Upper lobe of right lung (tissue), 1 donor: ENCODE measurements at places on chromosomes 2 and 18.
A peak's percentile ranks its signal among the peaks of the same experiment; 100 is the strongest.

DNA sequence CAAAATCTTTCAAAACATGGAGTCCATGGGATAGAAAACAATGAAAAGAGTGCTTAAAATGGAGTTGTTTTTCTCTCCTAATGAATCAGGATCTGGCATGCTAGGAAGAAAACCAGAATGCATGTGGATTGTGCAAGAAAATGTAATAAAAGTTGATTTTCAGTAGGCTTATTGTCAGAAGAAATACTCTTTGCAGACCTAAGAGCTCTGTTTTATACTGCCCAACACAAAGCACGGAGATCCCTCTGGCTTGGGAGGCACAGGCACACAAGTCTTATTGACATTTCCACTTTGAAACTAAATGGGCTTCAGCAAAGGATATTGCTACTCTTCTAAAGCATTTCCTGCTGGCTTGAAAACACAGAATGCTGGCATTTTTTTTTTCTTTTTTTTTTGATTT, 15.5 kb upstream of the DAPL1 start:
- no peak for DNase-seq

DNA sequence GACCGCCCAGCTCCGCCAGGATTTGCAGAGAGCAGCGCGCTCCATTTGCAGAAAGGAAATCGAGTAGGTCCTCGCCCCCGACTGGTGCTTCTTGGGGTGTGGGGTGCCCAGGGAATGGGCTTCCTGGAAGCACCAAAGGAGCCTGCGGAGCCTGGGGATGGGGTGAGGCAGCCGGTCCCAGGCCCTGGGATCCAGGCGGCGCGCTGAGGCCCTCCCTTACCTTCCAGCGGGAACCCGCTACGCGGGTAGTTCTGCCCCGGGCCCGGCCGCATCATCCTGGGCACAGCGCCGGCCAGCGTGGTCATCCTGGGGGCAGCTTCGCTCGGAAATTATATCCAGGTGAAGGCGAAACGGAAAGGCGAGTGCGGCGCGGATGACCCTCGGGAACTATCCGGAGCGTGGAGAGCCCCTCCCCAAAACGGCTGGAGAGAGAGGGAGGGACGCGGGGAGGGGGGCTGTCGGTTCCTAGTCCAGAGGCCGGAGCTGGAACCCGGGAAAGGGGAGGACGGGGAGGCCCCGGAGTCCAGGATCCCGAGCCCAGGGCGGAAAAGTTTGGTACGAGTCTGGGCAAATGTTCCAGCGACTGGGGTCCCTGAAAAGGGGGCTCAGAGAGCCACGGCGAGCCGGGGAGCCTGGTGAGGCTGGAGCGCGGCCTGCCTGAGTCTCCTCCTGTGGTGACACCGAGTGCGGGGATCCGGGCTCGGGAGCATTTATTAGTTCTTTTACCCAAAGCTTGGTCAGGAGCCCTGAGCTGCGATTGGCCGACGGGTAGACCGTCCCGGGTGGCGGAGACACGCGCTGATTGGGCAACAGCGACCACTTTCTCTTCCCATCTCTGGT, at the start of gene PAX3:
TSS of gene PAX3 (minus strand) at position 688 of the 840 bp plus-strand sequence. CDS start at position 305, 383 bp downstream.
- DNase-seq = no peak

DNA sequence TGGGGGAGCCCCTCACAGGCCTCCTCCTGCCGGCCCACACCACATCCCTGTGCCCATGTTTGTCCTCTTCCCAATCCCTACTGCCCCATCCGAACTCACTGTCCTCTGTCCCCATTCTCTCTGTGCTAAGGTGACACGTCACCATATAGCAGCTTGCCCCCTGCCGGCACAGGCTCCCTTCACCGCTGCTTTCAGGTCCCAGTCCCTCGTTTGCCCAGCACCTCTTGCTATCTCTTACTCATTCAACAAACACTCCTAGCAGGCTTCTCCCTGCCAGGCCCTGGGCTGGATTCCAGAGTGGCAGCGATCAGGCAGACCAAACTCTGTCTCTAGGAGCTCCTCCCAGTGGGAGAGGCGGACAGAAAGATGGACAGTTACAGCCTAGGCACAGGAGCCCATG, 74.3 kb downstream of the TFCP2L1 start:
- peak; percentile 89 for DNase-seq

- DNase-seq = no peak
These were observed 37.0 kb upstream of the TAF1B start for GRCh38 chr2:9806298-9806610.

DNA sequence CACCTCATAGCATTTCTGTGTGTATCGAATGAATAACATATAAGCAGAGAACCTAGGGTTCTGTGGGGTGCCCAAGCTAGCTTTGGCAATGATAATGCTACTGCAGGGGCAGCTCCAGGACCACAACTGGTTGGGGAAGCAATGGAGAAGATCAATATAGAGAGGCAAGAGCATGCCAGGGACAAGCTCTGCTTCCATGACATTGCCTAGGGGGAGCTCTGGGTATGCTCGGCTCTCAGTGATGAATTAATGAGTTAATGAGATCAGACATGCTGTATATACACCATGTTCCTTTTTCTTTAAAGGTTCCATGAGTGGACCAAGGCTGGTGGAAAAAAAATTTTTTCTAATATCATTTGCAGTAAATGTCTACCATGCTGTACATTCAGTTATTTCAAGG, 618.4 kb downstream of the BCL11A start:
- no peak for DNase-seq

DNA sequence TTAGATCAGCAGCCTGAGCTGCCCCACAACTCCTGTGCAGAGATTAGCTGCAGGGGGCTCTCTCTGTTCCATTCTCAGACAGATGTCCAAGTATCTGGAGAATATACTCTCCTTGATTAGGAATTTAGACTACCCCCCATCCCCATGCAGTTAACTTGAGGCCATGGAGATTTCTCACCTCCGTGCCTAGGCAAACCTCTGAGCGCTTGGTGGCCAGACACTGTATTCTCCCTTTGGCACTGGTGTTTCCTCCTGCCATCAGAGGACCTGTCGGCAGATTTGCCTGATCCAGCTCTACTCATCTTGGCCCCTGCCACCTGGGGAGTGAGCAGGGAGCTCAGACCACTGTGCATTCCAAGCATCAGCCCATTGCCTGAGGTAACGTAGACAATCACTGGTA, 48.3 kb downstream of the ZNF804A start:
- DNase-seq = no peak

DNA sequence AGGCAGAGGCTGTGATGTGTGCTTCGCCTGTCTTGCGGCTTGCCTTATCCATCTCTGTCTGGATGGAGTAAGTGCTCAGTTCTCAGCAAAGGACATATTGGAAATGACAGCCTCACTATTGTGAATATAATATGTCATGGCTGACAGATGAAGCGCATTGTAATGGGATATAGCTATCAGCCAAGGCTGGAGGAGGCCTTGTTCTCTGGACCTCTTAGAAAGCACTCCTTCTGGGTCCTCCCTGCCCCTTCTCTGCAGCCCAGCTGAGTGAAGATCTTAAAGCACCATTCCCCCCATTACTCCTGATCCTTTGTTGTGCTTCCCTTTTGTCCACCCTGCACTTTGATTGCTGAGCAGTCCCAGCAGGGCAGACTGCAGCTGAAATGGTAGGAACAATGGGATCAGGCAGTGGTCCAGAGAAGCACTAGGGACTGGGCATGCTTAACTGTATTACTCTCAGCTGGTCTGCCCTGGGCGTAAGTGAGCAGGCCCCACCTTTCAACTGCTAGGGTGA, 265.3 kb downstream of the SETBP1 start:
- no peak for DNase-seq

GRCh38 chr18:34492652-34493051, 217.4 kb upstream of the DTNA start:
- no peak for DNase-seq

DNA sequence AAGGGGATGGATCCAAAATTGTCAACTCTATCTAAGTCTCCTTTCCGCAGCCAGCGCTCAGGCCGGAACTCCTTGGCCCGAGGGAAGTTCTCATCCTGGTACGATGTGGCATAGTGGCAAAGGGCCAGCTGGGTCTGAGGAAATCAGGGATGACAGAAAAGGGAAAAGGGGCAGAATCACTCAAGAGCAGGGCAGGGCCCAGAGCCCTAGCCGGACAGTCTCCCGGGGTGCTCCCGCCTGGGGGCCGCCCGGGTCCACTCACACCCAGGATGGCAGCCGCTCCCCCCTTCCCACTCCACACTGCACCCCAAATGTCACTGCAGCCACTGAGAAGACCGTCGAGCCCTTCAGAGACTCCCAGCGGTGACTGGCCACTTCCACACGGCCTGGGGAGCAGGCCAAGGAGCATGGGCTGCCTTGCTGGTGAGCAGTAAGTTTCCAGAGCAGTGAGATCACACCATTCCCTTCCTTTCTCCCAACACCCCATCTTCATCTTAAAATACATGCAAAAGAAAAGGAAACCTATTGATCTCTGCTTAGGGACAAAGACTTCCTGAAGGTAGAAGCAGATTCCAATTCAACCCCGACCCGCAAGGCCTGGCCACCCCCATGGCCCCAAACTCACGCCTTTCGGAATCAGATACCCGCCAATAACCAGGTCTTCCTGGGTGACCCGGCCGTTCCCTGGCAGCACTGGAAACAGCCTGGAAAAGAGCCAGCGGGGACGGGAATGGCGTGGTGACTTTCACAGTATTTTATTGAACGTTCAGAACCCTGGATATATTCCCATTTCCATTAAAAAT, 26.7 kb downstream of the CYP27C1 start:
- no peak for DNase-seq

- DNase-seq = no peak
These were observed 552.0 kb upstream of the NRP2 start for GRCh38 chr2:205130111-205130829.

DNA sequence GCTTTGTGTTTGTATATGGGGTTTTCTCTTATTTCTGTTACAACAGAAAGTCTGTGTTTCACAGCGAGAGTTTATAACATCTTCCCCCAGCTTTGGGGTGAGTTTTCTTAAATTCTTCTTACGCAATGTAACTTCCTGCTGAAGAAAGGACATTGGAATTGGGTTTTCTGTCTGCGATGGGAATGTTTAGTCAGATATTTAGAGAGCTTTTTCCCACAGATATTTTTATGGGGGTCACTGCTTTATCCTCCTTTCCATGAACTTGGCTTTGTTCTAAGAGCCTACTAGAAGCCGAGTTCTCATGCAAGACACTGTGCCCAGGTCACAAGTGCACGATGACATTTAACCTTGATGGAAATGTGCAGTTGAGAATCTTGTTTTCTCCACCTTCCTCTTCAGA, 22.1 kb downstream of the B3GNT2 start:
- no peak for DNase-seq

GRCh38 chr2:74564222-74564621, 9.7 kb downstream of the DOK1 start:
- DNase-seq = no peak

DNA sequence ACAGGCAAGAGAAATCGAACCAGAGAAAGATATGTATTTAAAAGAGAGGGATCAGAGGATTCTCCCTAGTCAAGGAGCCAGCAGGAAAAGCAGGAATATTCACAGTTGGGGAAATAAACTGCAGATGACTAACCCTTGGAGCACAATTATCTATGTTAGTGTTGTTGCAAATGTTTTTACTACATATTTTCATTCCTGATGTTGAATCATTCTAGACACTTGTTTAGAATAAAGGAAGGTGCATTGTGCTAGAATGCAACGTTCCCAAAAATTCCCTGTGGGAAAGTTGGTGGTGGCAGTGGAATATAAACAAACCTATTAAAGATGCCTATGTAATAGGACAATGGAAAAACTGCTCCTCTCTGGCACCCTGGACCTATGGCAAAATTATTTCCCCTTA, 63.3 kb downstream of the DTNA start:
- no peak for DNase-seq

DNA sequence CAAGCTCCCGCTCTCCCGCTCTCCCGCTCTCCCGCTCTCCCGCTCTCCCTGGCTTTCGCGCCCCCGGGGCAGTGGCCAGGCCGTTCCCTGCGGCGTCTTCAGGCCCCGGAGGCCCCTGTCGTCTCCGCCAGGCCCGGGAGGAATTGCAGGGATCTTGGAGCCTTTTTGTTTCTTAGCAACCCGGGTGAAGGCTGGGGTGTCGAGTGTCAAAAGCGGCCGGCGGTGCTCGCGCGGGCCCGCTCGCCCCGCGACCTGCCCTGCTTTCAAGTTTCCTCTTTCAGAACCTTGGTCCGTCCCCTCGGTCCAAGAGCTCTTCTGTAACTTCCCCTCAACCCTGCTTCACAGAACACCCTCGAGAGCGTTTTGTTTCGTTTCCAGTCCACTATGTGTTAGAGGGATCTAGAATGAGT, 1.4 kb downstream of the RNF138 start:
- peak; percentile 77 for DNase-seq

DNA sequence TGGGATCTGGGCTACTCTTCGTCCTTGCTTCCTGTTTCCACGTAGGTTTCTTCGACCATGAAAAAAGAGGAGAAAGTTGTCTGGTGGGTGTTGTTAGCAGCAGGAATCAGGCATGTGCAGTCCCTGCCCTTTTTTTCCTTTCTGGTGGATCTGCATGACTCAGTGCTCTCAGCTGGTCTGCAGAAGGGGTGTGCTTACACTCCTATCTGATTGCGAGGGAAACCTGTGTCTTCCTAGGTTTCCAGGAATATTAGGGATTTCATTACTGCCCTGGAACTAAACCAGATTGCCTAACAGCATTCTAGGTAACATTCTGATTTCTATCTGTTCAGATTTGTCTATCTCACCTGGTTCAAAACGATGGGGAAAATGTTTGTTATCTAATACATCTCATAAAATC, 174.3 kb downstream of the CCDC102B start:
- DNase-seq = no peak

- DNase-seq = no peak
These were observed 101.9 kb downstream of the TNS1 start for GRCh38 chr2:217900780-217901360.

DNA sequence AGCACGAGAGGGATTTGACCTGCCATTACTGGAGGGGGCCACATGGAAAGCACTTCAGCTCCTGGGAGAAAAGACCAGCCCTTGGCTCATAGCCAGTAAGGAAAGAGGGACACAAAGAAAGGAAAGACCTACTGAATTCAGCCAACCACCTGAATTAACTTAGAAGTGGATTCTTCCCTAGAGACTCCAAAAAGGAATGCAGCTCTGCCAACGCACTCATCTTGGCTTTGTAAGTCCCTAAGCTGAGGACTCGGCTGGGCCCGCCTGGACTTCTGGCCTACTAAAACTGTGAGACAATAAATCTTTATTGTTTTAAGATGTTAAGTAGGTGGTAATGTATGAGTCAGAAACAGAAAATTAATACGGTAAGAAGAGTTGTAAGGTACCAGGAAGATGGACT, 11.5 kb downstream of the ATF2 start:
- no peak for DNase-seq

DNA sequence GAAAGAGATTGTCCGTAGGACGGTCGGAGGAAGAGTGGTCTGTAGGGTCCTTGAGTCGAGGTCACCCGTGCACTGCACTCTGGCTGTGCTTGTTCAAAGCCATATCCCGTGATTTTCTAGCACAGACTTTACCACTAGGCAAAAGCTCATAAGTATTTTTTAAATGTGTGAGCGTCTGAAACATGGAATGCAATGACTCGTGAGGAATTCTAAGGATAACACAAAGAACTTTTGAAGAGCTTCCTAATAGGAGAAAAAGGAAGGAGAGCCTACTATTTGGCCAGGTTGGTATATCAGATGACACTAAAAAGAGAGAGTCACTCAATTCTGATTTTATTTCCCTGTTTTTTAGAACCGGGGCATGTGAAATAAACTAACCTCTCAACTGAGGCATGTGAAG, 68.3 kb downstream of the CD28 start:
- no peak for DNase-seq

GRCh38 chr18:31042084-31042405, 497 bp downstream of the DSC3 start:
- DNase-seq = no peak
